KBM-7 (cell line): ENCODE measurements at places on chromosomes 5 and 9.

- no peak for DNase-seq
Observed at GRCh38 chr5:72600391-72600981, 93.3 kb upstream of the ZNF366 start.

GRCh38 chr5:137815202-137815990 is 52.3 kb upstream of the MYOT start:
- DNase-seq: no peak

DNA sequence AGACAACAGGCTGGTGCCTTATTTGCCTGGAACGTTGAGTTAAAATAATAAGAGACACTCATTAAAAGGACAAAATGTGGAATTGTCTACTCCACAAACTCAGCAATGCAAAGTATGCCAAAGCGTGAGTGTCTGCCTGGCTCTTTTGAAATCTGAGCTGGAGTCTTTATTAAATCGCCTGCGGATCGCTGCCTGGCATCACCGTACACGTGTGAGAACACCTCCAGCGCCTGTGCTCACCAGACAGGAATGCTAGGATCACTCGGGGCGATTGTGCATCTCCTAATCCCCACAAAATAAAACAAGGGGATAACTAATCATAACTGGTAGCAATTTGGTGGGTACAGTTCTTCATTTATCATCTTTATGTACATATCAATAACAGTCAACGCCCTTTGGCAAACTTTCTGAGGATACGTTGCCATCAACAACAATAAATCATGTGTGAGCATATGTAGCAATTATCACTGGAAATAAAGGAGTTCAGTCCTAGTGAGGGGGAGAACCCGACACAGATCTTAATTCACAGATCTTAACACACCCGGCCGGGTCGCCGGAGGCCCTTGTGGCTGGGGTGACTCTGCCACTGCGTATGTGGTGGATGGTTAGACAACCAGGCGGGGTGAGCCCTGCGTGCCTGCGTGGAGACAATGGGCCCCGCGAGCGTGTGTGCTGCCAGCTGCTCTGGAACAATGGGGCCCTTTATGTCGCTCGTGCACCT is 284.9 kb upstream of the IRX1 start:
- no peak for DNase-seq

DNA sequence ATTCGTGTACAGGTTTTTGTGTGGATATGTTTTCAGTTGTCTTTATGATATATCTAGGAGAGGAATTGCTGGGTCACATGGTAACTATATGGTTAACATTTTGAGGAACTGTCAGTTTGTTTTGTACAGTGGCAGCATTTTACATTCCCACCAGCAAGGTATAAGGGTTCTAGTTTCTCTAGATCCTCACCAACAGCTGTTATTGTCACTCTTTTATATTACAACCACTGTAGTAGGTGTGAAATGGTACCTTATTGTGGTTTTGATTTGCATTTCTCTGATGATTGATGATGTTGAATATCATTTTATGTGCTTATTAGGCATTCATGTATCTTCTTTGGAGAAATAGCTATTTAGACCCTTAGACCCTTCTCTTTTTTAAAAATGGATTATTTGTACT is 82.9 kb downstream of the CCDC171 start:
- DNase-seq: no peak

DNA sequence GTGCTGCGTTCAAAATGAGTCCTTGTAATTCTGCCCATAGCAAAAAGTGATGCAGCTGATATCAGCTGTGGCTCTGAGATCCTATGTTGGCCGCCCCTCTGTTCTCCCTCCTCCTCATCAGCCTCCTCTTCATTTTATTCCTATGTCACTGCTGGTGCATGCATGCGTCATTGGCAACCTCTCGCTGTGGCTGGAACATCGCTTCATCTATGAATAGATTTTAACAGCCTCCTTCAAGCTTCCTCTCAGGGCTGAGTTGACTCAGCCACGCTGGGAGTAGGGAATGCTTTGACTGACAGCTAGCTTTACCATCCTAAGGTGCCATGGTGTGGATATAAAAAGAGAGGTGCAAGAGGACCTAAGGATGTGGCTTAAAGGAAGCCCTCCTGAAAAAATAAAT is 303.5 kb downstream of the PLK2 start:
- no peak for DNase-seq

- DNase-seq: no peak
Observed at GRCh38 chr9:82154573-82154972, 166.0 kb downstream of the SPATA31D1 start.

- DNase-seq: no peak
Observed at GRCh38 chr9:131446276-131446675, 52.4 kb downstream of the PRRC2B start.

- no peak for DNase-seq
Observed at GRCh38 chr9:86794391-86795046, 152.8 kb downstream of the GAS1 start.

DNA sequence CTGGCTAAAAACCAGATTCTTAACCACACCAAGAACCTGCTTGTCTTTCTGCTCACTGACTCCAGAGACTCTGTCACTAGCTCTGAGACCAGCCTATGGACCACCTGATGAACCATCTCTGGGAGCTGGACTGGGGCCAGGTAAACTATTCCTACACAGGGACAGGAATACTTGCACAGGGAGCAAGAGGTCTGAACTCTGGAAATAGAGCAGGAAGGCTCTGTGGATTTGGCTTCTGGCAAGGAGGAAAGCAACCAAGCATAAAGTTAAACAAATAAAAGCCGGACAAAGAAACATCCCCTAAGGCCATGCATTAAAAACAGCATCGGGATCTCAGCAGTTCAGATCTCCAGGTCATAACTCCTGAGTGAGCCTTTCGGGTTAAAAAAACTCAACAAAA is 5.6 kb upstream of the SPARC start:
- DNase-seq: no peak

DNA sequence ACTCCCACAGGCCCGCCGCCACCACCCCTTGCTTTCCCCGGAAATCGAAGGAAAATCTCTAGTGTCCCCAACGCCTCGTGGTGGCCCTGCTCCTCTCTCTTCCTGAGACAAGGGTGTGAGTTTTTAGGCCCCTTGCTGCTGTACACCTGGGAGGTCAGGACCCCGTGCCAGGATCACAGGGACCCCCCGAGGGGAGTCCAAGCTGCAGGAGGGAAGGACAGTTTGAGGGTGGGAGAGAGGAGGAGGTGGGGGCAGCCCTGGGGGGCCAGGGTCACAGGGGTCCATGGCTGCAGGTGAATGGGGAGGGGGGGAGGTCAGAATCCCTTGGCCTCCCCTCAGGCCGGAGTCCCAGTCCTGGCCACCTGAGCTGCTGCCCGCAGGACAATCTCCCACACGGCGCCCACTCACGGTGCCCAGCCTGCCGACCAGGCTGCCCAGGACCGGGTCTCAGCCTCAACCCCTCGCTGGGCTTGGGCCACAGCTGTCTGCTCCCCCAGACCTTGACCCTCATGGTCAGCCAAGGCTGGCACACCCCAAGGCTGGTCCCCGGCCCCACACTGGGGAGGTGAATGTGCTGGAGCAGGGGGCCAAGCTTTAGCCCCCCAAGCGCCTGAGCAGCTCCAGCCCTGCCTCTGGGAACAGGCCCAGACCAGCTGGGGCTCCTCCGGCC is 19.9 kb downstream of the TPPP start:
- no peak for DNase-seq

- DNase-seq: no peak
Observed at GRCh38 chr9:126347911-126348760, 21.5 kb downstream of the MVB12B start.

- DNase-seq: no peak
Observed at GRCh38 chr5:62259699-62260250, 46.2 kb upstream of the KIF2A start.
